ENCODE measurements at places on chromosomes 7 and 10. TPM values are rescaled to one million over a fixed set of nuclear protein-coding genes. Genes with fewer than 3 reads are reported as not detected.

PVRIG gene
- 52.3 TPM for total RNA-seq

ORC5 gene
- 23.0 TPM for total RNA-seq

OR2A42 gene
- not detected for total RNA-seq

CPA2 gene
- total RNA-seq = 0.14 TPM

OIT3 gene
- 1.1 TPM for total RNA-seq

HERC4 gene
- 25.0 TPM for total RNA-seq

MACROH2A2 gene
- total RNA-seq = 10.7 TPM

PNLIPRP3 gene
- total RNA-seq = not detected

OR9A2 gene
- total RNA-seq = not detected

MNX1 gene
- total RNA-seq = 0.09 TPM

TRIM73 gene
- 1.3 TPM for total RNA-seq

MYL10 gene
- not detected for total RNA-seq

CALHM1 gene
- total RNA-seq = 0.09 TPM

ITIH2 gene
- total RNA-seq = 0.19 TPM

TBC1D12 gene
- total RNA-seq = 3.7 TPM

PNLIP gene
- total RNA-seq = 0.09 TPM

DNA sequence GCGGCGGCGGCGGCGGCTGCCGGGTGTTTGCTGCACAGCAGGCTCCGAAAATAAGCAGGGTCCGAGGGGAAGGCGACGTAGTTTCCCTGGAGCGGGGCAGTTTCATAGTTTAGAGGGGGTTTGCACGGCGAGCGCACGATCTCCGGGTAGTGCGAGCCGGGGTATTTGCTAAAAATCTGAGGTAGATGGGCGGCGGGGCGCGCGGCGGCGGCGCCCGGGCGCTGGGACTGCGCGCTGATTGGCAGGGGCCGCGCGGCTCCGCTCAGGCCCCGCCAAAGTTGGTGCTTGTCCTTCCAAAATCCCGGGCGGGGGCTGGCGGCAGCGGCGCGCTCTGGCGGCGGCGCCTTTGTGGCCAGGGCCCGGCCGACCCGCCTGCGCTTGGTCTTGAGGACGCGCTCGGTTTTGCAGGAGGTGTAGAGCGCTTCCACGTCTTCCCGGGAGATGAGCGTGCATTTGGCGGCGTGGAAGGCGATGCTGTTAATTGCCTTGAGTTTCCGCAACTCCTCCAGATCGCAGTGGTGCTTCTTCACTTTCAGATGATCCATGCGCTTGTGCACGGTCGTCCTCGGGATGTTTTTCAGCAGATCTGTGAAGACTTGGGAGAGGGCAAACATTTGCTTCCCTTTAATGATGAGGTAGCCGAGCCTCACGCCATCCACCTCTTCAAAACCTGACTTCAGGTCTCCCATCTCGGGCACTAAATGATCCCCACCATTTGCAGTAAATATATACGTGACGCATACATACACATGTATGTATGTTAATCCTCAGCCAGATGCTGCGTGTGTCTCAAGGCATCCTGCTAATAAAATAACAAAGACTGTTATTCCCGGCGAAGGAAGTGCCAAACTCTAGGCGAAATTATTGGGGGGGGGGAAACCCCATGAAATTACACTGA, 8.1 kb downstream of the SKIDA1 start:
- peak overlapping the region; percentile 41 for H3K4me3 ChIP-seq
- no peaks in the 10 kb centered on the region for H3K36me3 ChIP-seq
- peak overlapping the region; percentile 61 for H3K27ac ChIP-seq
- no peak for DNase-seq

GRCh38 chr10:50929670-50930069, 44.2 kb upstream of the A1CF start:
- H3K36me3 ChIP-seq = no peaks in the 10 kb centered on the region
- H3K27ac ChIP-seq = no peak overlapping the region
- DNase-seq = no peak
- H3K27me3 ChIP-seq = no peaks in the 10 kb centered on the region
- H3K4me3 ChIP-seq = no peak overlapping the region

- no peak for DNase-seq
- H3K4me3 ChIP-seq = no peak overlapping the region
- H3K27me3 ChIP-seq = no peaks in the 10 kb centered on the region
- peaks cover 92% of the 10 kb centered on the region for H3K4me1 ChIP-seq
Measured at GRCh38 chr10:72329290-72330068, 25.2 kb downstream of the DNAJB12 start.

DNA sequence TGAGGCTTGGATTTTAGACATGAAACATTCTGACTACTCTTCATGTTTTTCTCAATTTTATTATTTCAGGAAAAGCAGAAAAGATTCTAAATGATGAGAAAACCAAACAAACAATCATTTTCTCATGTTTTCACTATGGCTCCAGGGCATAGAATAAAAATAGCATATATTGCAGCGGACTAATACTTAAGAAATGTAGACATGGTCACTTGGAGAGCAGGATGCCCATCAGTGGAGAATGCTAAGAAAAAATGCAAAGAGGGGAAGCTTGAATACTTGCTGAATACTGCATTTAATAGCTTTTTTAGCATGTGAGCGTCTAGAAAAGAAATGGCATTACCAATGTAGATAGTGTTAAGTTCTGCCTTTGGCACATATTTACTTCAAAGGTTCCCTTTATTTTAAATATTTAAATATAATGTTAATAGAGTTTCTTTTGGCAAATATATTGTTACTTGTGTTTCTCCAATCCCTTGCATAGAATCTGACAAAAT, 107.9 kb downstream of the PPP1R17 start:
- H3K4me3 ChIP-seq = no peak overlapping the region
- no peaks in the 10 kb centered on the region for H3K27me3 ChIP-seq
- DNase-seq = no peak
- H3K36me3 ChIP-seq = no peaks in the 10 kb centered on the region

GRCh38 chr10:23362879-23363792, 18.5 kb upstream of the C10orf67 start:
- no peak overlapping the region for H3K4me3 ChIP-seq
- H3K4me1 ChIP-seq = no peaks in the 10 kb centered on the region
- H3K36me3 ChIP-seq = no peaks in the 10 kb centered on the region
- no peak overlapping the region for H3K27ac ChIP-seq
- no peaks in the 10 kb centered on the region for H3K27me3 ChIP-seq

- no peak overlapping the region for H3K27ac ChIP-seq
- H3K4me1 ChIP-seq = no peaks in the 10 kb centered on the region
- no peak for DNase-seq
- no peak overlapping the region for H3K4me3 ChIP-seq
- H3K36me3 ChIP-seq = no peaks in the 10 kb centered on the region
Measured at GRCh38 chr10:129134371-129134770, 332.7 kb upstream of the MGMT start.

DNA sequence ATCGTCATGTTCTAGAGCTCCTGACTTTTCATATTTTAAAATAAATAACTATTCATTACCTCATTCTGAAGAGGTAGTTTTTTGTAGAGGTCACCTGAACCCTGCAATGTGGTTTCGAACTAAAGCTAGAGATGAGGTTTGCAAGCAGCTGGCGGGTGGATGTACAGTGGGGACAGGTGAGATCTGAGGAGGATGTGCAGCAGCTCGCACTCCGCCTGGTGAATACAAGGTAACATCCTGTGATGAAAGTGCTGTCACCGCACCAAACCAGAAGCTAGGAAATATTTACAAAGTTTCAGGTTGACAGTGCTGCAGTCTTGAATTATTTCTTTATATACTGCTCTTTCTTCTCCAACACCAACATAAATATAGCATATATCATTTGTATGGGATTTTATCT, 26.5 kb downstream of the NDUFB2 start:
- H3K36me3 ChIP-seq = no peaks in the 10 kb centered on the region
- peak; percentile 22 for DNase-seq
- H3K27me3 ChIP-seq = no peaks in the 10 kb centered on the region
- H3K4me1 ChIP-seq = no peaks in the 10 kb centered on the region
- H3K27ac ChIP-seq = no peak overlapping the region

DNA sequence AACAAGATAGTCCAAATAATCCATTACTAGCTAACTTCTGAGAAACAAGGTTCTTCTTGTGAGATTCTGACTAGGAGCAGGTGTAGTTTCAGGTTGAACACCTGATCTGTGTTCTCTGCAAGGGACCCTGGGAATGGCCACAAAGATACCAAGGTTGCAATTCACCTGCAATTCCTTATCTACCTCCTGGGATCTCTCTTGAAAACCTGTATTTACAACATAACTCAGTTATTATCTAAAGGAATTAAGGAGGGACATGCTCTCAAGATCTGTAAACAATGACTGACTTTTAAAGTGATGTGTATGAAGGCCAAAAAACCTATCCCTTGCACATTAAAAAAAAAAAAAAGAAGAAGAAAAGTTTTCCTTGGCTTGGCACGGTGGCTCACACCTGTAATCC, 54.8 kb downstream of the ABLIM1 start:
- H3K36me3 ChIP-seq = no peaks in the 10 kb centered on the region
- H3K27ac ChIP-seq = no peak overlapping the region
- H3K4me1 ChIP-seq = no peaks in the 10 kb centered on the region
- H3K4me3 ChIP-seq = no peak overlapping the region
- no peak for DNase-seq

- no peaks in the 10 kb centered on the region for H3K4me1 ChIP-seq
- H3K27me3 ChIP-seq = no peaks in the 10 kb centered on the region
- H3K27ac ChIP-seq = no peak overlapping the region
- no peak overlapping the region for H3K4me3 ChIP-seq
Measured at GRCh38 chr7:115840702-115841101, 189.9 kb downstream of the TFEC start.

DNA sequence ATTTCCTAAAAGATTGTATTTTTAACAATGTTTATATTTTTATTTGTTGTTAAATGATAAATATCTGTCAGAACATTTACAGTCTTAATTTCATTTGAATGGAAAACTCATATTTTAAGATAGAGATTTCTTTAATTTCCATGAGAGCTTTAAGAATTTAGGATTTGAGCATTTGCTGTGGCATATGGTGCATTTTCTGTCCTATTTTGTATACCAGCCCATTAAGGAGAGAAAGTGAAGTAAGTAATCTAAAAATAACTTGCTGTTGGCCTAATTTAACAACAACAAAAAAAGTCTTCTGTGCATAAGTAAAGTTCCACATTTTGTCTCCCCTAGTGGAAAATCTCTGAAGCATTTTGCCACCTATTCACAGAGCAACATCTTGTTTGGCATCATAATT, 190.9 kb upstream of the PPP1R3A start:
- no peaks in the 10 kb centered on the region for H3K36me3 ChIP-seq
- H3K4me1 ChIP-seq = no peaks in the 10 kb centered on the region
- no peak for DNase-seq

GRCh38 chr7:151274936-151275812, 26.7 kb upstream of the SMARCD3 start:
- no peak for DNase-seq
- H3K4me1 ChIP-seq = peaks cover 22% of the 10 kb centered on the region
- no peaks in the 10 kb centered on the region for H3K36me3 ChIP-seq

- DNase-seq = no peak
- no peaks in the 10 kb centered on the region for H3K36me3 ChIP-seq
- no peak overlapping the region for H3K4me3 ChIP-seq
- no peaks in the 10 kb centered on the region for H3K27me3 ChIP-seq
Measured at GRCh38 chr7:141128931-141129330, 55.1 kb downstream of the TMEM178B start.

DNA sequence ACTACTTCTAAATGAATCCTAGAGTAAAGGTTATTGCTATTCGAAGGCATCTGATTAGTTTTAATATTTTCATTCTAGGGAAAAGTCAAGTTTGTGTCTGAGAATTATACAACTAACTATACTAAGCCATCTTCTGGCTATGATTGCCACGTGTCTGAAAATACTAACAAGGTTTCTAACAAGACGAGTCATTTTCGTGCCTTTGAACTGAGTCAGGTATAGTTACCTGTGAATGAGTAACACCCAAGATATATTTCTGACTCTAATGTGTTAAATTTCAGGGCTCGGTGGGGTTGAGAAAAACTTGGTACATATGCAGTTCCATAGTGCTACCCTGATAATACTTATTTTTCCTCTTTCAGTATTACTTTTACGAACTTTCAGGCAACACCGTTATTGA, 35.5 kb downstream of the TASOR2 start:
- H3K27me3 ChIP-seq = no peaks in the 10 kb centered on the region
- peaks cover 4% of the 10 kb centered on the region for H3K36me3 ChIP-seq
- no peak overlapping the region for H3K27ac ChIP-seq

- no peak for DNase-seq
- peaks cover 13% of the 10 kb centered on the region for H3K4me1 ChIP-seq
- no peaks in the 10 kb centered on the region for H3K36me3 ChIP-seq
Measured at GRCh38 chr7:73839743-73840714, 2.3 kb downstream of the METTL27 start.

- H3K4me1 ChIP-seq = no peaks in the 10 kb centered on the region
- no peak for DNase-seq
- no peaks in the 10 kb centered on the region for H3K36me3 ChIP-seq
- no peaks in the 10 kb centered on the region for H3K27me3 ChIP-seq
Measured at GRCh38 chr10:96261132-96261531, 10.2 kb downstream of the BLNK start.

DNA sequence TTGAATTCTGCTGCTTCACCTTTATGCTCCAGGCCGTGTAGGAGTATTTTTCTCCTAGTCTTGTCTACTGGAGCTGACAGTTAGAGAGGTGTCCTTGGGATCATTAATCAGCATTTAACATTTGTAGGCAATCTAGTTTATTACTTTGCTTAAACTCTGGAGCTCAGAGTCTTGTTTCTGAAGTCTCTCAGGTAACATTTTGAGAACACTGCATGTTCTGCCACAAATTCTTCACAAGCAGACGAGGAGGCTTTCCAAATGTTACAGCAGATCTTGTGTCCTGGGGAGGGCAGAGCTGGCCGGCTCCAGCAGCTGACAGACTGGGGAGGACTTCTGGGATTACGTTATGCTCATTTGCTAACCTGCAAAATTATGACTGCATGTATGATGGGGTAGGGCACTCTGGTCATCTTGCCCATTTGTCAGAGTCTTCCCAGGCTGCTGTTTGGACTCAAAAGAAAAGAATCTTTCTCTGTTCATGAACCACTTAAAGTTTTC, 50.5 kb downstream of the GALNT17 start:
- H3K4me1 ChIP-seq = no peaks in the 10 kb centered on the region
- H3K27me3 ChIP-seq = no peaks in the 10 kb centered on the region
- no peak for DNase-seq
- H3K36me3 ChIP-seq = no peaks in the 10 kb centered on the region
- H3K27ac ChIP-seq = no peak overlapping the region

DNA sequence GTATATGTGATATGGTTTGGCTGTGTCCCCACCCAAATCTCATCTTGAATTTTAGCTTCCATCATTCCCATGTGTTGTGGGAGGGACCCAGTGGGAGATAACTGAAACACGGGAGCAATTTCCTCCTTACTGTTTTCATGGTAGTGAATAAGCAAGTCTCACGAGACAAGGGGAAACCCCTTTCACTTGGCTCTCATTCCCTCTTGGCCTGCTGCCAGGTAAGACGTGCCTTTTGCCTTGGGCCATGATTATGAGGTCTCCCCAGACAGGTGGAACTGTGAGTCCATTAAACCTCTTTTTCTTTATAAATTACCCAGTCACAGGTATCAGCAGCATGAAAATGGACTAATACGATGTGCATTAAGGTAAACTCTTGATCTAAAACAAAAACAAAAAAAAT, 357.1 kb upstream of the AOAH start:
- H3K4me3 ChIP-seq = no peak overlapping the region
- H3K27ac ChIP-seq = no peak overlapping the region
- H3K36me3 ChIP-seq = no peaks in the 10 kb centered on the region
- no peaks in the 10 kb centered on the region for H3K4me1 ChIP-seq

- H3K27ac ChIP-seq = no peak overlapping the region
- H3K4me1 ChIP-seq = no peaks in the 10 kb centered on the region
- H3K36me3 ChIP-seq = no peaks in the 10 kb centered on the region
- no peak overlapping the region for H3K4me3 ChIP-seq
Measured at GRCh38 chr7:120442838-120443237, 169.9 kb downstream of the KCND2 start.

GRCh38 chr10:5744849-5745248, 60.2 kb downstream of the TASOR2 start:
- peaks cover 86% of the 10 kb centered on the region for H3K36me3 ChIP-seq
- no peak for DNase-seq
- H3K4me1 ChIP-seq = no peaks in the 10 kb centered on the region
